ENCODE measurements at places on chromosomes 7 and 10.

DNA sequence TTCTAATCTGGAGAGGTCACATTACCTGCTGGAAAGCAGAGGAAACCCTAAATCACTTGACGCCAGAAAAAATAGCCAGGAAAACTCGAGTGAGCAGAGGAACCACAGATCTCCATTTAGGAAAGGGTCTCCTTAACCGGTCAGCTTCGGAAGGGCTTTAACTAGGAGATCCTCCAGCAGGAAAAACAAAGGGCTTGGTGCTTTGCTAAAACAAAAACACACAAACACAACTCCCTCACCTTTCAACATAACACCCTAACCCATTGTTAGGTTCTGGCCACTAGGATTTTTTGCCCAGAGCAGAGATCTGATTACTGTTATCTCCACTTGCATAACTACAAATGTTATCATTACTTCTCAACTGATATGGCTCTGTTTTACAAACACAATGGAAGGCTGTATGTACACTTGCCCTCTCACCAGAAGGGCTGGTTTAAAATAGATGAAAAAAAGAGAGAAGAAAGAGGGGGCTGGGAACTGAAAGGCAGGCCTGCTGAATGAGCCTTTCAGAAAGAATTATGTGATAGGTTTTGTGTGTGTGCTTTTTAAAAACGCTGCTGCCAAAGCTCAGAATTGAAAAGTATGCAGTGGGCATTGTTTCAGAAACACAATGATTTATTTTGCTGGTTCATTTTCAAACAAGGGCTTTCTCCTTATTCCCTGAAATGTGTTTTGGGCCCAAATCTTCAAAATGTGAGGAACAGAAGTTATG lies 161.5 kb downstream of the FGFR2 start:
- no peak for DNase-seq

DNA sequence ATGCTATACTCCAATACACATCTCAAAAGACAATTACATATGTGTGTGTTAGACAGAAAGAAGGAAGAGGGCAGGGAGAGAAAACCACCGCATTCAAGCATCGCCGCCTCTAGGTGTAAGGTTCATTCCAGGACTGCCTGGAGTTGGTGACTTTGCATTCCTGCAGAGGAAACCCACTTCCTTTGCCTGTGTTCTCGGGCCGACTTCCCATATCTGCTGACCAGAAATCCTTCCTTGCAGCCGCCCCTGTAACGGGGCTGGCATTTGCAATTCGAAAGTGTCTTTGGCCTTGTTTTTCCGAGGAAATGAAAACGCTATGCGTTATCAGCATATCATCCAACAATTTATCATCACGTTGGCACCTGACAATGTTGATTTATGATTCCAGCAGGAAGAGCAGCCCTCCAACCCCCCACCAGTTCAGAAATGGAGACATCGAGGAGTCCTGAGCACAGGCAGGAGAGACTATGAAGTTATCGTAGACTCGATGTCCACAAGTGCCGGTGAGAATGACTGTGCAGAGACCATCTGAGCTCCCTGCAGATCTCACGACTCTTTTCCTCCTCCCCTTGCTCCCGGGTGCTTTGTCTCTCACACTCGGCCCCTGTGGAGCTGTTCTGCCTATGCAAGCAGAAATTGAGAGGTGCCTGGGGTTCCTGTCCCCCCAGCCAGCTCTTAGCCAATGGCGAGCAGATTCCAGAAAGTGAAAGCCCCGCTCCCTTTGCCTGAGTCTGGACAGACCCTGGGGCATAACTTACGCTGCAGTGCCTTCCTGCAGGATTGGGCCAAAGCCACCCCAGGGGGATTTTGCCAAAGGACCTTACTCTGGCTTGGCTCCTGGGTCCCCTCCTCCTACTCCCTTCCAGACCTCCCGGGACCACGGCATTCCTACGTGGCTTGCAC lies 68.9 kb upstream of the FOXK1 start:
- peak; percentile 65 for DNase-seq

DNA sequence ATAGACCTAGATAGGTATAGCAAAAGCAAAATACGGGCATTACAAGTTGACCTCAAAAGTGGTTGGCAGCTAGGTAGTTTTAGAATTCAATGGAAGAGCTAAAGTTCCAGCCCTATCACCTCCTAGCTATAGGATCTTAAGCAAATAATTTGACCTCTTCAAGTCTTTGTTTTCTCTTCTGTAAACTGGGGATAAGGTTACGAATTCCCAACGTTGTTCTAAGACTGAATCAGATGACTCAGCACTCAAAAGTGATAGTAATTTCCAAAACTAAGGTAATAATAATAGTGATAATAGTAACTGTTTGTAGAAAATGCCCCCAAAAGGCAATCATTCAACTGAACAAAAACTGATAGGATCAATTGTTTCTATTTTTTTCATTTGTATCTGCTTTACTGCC lies 445.2 kb downstream of the KCNMA1 start:
- DNase-seq = no peak

DNA sequence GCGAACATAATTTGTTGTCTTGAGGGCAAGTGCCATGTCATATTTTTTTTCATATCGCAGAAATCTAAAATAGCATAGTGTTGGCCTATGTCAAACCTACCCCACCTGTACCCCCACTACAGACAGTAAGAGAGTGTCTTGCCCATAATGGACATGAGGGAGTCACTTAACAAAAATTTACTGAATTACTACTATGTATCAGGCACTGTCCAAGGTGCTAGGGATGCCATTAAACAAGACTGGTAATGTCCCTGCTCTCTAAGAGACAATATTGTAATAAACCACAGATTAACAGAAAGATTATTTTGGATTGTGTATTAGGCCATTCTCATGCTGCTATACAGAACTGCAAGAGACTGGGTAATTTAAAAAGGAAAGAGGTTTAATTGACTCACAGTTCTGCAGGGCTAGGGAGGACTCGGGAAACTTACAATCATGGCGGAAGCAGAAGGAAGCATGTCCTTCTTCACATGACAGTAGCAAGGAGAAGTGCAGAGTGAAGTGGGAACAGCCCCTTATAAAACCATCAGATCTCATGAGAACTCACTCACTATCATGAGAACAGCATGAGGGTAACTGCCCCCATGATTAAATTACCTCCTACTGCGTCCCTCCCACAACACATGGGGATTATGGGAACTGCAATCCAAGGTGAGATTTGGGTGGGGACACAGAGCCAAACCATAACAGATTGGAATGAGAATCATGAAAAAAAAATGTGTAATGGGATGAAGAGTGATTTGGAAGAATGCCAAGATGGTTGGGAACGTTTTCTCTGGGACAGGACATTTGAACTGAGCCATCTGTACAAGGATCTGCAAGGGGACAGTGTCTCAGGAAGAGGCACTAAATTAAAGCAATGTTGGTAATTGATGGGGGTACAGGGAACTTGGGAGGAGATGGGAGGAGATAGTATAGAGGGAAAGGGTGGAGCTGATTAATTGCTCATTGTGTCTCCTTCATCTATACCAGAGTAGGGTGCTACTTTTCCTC lies 108.5 kb downstream of the FAM107B start:
- no peak for DNase-seq

DNA sequence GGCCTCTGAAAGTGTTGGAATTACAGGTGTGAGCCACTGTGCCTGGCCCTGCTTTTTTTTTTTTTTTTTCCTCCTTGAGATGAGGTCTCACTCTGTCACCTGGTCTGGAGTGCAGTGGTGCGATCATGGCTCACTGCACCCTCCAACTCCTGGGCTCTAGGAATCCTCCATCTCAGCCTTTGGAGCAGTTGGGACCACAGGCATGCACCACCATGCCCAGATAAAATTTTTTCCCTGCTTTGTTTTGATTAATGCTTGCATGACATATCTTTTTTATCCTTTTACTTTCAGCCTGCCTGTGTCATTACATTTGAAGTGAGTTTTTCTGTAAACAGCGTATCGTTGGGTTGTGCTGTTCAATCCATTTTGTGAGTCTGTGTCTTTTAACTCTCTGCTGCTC lies 97.0 kb downstream of the ANKRD61 start:
- DNase-seq = no peak

GRCh38 chr7:132932296-132933071 lies 149.4 kb downstream of the CHCHD3 start:
- DNase-seq = no peak

DNA sequence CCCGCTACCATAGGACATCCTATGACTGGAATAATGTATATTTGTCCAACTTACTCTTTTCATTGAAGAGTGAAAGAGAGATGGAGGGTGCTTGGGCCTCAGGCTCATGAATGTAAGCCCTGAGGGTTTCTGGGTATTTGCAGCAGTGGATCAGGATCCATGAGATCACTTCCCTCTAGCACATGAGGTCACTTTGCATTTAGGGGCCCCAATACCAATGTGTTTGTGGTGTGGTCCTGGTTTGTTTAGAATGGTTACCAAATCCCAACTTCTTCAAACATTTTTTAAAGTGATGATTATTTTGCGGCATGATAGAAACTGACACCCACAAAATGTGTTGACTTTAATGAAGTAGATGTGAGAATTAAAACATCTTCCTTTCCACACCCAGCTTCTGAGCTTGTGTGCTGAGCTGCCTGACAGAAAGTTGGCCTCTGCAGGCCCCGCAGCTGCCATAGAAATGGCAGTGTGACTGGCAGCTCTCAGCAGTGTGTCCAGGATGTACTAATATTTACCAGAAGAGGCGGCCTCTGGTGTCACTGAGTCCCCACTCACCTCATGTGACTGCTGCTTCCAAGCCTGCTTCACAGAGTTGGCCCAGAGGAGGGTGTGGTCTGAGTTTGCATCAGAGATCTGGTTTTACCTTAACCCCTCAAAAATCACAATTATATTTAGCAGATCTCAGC lies 447.6 kb upstream of the NPVF start:
- no peak for DNase-seq

DNA sequence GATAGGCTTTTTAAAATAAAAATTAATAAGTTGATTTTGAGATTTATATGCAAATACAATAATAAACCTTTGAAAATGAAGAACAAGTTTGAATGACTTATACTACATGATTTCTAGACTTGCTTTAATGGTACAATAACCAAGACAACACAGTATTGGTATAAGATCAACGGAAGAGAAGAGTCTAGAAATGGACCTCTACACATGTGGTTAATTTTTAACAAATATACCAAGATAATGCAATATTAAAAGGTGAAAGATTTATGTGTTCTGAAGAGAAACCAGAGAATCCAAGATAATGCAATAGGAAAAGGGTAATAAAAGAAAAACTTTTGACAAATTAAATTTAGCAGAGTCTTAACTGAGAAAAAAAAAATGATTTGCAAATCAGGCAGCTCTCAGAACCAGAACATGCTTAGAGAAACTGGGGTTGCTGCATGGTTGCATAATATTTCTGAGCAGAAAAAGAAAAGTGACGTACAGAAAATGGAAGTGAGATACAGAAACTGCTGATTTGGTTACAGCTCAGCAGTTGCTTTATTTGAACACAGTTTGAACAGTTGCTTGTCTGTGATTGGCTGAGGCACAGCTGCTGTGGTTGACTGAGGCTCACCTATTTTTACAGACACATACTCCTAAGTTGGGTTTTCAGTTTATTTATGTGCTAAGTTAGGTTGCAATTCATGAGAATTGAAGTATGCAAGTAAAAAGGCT lies 365.9 kb downstream of the CRPPA start:
- no peak for DNase-seq

DNA sequence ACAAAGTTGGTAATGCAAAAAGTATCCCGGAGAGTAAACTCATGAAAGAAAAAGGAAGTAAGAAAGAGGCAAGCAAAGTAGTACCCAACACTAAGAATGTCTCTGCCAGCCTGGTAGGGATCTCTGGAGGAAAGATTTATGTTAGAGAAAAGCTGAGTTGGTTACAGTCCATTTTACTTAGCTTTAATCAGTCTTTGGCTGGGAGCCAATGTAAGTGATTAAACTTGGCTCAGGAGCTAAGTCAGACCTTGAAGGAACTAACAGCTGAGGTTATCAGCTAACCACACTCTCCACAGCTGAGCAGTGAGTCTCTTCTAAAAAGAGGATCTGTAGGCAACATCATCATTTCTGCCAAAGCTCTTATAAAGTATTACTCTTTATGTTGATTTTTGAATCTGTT lies 148.0 kb downstream of the ANKRD7 start:
- no peak for DNase-seq

DNA sequence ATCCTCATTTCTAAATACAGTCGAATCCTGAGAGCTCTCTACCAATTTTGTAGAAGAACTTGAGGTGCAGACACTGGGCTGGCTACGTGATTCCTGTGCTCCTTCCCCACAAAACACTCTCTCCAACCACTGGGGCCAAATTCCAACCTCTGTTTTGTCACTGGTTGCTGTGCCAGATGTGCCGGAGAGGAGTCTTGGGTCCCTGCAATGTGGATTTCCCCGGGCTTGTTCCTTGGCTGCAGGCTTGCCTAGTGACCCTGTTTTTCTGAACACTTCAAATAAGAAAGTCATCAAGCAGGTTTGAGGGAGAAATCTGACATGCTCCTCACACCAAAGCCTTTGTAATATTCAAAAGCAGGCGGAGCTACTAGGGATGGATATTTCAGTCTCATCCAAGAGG lies 44.4 kb upstream of the AGBL3 start:
- DNase-seq = peak; percentile 42

GRCh38 chr10:29680091-29680490 lies 45.3 kb upstream of the SVIL start:
- no peak for DNase-seq

DNA sequence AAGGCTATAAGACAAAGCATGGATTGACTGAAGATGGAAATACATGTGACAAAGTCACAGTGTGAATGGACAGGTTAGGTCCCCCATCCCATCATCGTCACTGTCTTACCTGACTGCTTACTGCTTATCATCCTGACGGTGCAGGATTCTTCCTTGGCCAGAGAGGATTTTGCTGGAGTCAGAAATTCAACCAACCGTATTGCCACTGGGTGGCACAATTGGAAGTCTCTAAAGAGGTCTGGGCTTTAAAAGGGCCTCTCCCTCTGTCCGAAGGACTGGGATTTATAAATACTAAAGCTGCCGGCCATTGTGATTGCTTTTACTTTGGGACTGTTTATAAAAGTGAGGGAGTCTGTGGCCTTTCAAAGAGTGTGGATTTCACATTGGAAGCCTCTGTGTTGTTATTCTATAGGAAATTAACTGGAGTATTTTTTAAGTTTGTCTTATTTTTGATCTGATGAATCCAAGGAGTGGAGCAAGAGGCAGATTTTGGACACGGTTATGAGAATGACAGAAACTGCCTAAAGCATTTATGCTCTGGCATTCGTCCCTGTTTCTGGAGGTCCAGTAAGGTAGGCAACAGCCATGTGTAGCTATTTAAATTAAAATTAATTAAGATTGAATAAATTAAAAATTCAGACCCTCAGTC lies 113.3 kb upstream of the CREB5 start:
- DNase-seq = peak; percentile 62
